ENCODE measurements at places on chromosomes 11 and 22.

GRCh38 chr11:65650547-65651338 is 12.0 kb downstream of the RELA start:
- DNase-seq = no peak

- no peak for DNase-seq
These were observed 776 bp downstream of the DGCR6 start for GRCh38 chr22:18906896-18907295.

- no peak for DNase-seq
These were observed 29.5 kb downstream of the CHEK2 start for GRCh38 chr22:28711820-28712777.

DNA sequence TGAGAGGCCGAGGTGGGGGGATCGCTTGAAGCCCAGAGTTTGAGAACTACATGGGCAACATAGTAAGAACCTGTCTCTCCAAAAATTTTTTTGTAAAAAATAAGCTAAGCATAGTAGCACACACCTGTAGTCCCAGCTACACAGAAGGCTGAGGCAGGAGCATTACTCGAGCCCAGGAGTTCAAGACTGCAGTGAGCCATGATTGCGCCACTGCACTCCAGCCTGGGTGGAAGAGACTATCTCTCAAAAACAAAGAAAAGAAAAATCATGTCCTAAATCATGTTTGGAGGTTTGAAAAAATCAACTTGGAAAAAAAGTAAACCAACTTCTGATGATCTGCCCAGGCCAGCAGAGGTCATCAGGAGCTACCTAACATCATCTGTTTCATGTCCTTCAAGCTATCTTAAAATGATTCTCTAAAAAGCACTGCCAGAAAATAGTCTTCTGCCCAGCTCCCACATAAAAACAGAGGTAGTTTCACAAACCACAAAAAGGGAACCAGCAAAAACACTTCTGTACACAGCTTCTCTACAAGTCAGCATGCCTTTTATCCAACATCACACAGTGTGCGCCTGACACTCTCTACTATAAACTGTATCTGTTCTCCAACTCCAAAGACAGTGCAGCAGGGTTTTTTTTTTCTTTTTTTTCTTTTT is 165.0 kb downstream of the SOX6 start:
- no peak for DNase-seq

DNA sequence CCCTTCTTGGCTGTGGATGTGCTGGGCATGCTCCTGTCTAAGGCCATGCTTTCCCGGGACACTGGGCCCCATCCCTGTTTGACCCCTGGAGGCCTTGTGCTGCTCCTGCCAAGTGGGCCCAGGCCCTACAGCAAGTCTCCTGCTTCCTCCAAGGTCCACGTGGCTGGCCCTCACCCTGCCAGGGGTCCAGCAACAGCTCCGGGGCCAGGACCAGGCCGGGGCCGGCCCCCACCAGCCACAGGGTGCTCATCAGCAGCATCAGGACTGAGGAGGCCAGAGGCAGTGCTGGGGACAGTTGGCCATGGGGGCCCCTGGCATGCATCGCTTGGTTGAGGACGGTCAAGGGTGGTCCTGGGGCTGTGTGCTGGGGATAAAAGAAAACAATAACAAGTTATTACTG is 2.5 kb downstream of the RHBDD3 start:
- DNase-seq = no peak

DNA sequence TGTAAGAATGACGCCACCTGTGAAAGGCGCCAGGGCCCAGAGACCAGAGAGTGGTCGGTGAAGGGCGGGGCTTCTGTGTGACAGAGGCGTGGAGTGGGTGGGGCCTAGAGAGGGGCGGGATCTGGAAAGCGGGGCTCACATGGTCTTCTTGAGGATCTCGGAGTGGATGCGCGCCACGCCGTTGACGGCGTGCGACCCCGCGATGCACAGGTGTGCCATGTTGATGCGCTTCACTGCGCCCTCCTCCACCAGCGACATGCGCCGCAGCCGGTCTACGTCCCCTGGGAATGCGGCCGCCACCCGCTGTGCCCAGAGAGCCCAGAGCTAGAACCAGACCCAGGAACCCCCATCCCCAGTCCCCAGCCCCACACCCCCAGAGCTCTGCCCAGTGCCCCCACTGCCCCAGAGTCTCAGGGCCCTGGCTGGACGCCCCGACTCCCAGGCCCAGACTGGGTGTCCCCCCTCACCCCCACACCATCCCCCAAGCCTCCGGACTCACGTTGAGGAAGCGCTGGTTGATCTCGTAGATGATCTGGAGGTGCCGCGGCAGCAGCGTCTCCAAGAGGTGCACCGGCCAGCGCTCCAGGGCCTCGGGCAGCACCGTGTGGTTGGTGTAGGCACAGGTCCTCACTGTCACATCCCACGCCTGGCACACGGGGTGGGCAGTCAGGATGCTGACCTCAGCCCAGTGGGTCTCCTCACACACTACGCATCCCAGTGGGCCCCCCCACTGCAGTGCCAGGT is 6.2 kb downstream of the PYGM start:
- DNase-seq = no peak

DNA sequence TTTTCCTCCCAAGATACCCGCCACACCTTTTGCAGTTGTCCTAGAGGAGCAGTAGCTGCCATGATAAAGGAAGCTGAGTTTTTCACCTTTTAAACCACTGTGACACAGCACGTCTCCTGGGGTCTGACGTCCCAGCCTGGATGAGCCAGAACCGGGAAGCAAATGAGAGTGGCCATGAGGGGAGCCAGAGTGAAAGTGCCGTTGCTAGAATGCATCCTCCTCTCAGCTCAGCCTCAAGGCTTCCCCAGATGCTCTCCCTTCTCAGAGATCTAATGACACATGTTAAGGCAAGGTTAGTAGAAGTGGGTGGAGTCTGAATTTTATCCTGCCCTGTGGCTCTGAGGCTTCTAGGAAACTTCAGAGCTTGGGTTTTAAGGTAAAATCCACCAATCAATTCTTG is 23.4 kb upstream of the HTR3A start:
- DNase-seq = no peak

- no peak for DNase-seq
These were observed 1.5 kb upstream of the ANKRD13D start for GRCh38 chr11:67287355-67288197.

GRCh38 chr22:43479962-43480361 is 68.1 kb downstream of the MPPED1 start:
- no peak for DNase-seq

DNA sequence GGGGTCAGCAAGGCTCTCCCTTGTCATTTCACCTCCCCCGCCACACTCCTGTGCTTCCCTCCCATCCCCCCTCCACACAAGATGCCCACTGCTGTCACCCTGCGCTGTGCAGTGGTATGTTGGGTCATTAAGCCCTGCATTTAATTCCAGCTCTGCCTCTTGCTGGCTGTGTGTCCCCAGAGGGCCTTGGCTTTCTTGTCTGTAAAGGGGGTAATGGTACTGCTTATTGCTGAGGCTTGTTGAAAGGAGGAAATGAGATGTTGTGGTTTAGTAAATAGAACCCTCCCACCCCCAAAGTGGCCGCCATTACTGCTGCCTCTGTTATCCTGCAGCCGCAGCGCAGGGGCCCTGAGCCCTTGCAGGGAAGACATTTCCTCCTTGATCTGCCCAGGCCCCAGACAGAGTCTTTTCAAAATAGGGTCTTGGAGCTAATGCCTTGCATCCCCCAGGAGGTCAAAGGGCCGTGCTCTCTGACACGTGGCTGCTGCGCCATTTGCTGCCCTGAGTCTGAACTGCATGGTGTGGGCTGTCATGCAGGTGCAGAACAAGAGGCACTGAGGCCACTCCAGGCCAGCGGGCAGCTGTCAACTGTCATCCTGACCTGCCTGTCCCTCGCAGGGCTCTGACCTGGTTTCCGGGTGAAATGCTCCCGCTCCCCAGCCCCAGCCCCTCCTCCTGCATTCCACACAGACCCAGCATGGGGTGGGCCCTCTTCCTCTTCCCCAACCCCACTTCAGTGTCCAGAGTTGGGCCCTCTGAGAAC is 18.7 kb downstream of the PVALB start:
- no peak for DNase-seq

DNA sequence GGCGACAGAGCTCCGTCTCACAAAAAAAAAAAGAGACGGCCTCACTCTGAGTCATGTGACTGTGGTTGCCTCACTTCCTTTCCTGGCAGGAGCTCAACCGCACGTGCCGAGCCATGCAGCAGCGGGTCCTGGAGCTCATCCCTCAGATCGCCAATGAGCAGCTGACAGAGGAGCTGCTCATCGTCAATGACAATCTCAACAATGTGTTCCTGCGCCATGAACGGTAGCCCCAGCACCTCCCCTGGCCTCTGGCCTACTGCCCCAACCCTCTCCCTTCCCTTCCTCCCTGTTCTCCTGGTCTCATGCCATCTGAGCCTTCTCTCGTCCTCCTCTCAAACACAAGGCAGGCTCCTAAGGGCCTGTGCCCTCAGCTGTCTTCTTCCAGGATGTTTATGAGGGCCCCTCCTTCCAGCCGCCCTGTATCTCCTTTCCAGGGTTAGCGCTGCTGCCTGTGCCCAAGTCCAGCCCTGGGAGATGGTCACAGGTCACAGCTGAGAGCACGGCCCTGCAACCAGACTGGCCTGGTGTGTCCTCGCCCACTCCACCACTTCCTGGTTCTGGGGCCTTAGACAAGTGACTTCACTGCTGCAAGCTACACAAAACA is 30.7 kb downstream of the TOM1 start:
- DNase-seq = peak; percentile 25

DNA sequence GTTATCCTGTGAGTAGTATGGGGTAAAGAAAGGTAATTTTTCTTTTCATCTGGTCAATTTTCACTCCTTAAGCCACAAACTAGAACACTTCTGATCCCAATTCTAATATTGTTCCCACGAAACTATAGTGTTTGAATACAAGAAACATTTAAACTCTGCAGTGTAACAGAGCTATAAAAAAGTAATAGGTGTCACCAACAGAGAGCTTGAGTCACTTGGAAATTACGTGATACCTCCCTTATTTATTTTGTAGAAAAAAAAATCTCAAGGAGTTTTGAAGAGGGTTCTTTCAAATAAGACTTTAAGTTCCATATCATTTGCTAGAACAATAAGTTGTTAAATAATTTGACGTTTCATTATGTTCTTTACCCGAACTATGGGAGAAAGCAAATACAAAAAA is 959.4 kb downstream of the JRKL start:
- DNase-seq = no peak
